ENCODE measurements at places on chromosomes 4 and X.

DNA sequence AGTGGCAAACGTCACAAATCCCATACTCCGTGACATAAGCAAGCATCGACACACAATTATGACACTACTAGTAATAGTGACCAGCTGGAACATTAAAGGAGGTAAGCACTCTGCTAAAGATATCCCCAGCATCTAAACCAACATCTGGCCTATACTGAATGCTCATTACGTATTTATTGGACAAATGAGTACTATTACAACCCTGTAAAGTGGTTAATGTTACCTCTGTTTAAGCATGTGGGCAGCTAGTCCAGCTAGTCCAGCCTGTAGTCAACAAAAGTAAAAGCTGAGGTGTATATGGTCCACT is 419 bp upstream of the RPGR start:
- DNase-seq: no peak

- no peak for DNase-seq
Observed at GRCh38 chr4:153520801-153521329, 54.7 kb downstream of the TMEM131L start.

- DNase-seq: no peak
Observed at GRCh38 chr4:149120331-149121022, 678.3 kb upstream of the NR3C2 start.

- no peak for DNase-seq
Observed at GRCh38 chrX:132795181-132795580, 163.2 kb downstream of the HS6ST2 start.

DNA sequence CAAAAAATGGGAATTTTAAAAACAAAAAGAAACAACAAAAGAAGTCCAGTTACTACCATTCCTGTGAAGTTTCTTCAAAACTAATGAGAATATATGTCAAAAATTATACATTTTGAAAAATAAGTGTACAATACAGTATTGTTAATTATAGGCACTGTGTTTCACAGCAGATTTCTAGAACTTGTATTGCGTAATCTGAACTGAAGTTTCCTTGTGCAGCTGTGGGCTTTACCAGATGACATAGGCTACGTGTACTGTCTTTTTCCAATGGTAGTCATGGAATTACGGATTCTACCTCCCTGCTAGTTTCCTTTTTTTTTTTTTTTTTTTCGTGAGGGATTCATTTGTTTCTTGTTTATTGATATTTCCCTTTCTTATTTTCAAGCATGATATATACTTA is 113.8 kb upstream of the GABRA2 start:
- no peak for DNase-seq

DNA sequence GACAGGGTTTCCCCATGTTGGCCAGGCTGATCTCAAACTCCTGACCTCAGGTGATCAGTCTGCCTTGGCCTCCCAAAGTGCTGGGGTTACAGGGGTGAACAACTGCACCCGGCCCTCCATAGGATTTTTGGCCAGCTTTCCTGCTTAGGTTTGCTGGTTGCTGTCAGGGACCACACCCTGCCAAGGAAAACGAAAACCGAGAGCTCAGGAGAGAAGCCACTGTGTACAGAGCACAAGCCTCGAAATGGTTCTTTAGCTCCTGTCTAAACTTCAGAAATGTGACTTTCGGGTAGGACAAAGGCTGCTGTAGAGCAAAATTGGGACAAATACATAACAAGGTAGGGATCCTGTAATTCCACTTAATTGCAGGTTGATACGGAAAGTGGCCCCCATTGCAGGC is 146.3 kb upstream of the ATP6AP2 start:
- DNase-seq: no peak

DNA sequence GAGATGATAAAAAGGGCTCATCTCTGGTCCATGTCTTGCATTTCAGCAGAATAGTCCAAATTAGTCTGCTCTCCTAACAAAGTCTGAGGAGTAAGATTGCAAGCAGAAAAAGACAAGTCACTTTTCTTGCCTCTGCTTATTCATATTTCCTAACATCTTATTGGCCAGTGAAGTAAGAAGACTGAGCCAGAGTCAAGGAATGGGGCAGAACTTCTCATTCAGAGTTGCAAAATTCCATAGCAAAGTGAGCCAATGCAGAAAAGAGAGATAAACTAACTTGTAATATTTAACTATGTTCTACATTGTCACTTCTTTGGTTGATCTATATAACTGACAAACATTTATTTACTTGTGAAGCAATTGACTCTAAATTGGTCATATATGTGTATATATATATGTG is 2304.0 kb downstream of the ARAP2 start:
- no peak for DNase-seq

DNA sequence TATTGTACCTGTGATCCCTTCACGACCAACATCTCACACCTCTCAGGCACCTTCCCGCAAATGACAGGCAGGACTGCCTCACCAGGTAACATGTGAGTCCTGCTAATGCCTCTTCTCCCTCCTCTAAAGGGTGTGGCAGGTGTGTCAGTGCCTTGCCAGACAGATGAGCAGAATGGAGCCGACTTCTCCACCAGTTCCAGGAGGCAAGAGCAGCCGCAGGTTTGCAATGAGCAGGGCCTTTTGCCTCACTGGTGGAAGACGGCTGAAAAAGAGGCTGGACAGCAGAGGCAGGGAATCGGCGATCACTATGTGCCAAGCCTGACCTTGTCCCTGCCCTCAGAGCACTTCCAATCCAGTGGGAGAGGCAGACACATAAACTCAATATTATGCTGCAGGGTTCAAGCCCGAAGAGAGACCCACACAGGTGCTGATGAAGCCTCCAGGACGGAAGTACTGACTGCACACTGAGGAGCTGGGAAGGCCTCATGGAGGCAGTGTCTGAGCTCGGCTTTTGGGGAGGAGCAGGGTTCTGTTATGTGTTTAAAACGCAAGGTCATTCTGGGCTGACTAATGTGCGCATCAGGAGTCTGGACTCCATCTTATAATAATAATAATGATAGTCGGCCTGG is 57.9 kb downstream of the C4orf50 start:
- DNase-seq: no peak

DNA sequence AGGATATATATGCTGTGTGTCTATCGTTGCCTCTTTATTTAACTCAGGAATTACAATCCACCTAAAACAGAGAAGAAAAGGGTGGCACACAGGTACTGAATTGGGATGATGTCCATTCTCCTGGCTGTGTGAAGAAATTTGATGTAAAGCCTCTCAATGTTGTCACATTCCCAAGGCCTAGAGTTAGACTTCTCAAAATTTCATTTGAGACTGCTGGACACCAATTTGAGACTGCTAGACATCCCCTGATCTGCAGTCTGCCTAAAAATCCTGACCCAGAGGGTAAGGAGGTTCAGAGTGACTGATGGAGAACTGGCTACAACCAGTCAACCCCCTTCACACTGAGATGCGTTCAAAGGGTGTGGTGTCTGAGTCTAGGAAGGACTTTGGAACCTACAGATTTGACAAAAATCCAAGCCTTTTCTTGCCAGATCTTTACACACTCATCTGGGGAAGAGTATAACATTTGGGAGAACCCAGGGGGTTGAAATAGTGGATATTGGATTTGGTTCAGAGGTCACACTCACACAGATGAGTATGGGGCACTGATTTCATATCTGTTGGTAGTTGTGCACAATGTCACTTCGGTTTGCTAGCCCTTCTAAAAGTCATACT is 4.9 kb upstream of the PRDM8 start:
- no peak for DNase-seq

DNA sequence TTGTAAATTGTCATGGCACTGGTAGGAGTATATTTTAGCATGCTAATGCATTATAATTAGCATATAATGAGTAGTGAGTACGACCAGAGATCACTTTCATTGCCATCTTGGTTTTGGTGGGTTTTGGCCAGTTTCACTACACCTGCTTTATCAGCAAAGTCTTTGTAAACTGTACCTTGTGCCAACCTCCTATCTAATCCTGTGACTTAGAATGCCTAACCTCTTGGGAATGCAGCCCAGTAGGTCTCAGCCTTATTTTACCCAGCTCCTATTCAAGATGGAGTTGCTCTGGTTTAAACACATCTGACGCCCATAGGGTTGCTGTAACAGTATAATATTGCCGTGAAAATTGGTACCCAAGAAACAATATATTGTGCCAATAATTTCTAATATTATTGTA is 159.4 kb downstream of the MAGEB5 start:
- no peak for DNase-seq

GRCh38 chr4:10185518-10186227 is 69.1 kb upstream of the WDR1 start:
- DNase-seq: no peak
